ENCODE measurements at places on chromosomes 2 and 18. TPM values are rescaled to one million over a fixed set of nuclear protein-coding genes. Genes with fewer than 3 reads are reported as not detected.

DNA sequence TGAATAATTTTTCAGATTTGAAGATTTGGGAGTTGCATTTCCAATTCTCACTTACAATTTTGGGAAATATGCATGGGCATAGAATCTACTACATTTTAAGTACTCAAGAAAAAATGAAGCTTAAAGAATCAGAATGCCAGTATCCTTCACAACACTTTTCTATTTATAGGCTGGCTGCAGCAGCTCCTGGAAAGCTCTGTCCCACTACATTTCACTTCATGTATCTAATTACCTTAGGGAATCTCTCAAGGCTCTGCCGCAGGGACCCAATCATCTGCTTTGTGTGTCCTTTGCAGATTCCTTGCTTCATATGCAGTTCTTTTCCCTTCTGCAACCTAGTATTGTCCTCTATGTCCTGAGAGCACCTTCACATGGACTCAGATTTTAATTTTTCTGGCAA, 102.9 kb downstream of the NUP35 start:
- no peak for DNase-seq

- DNase-seq: no peak
These were observed 55.7 kb downstream of the GLI2 start for GRCh38 chr2:120791243-120791961.

DNA sequence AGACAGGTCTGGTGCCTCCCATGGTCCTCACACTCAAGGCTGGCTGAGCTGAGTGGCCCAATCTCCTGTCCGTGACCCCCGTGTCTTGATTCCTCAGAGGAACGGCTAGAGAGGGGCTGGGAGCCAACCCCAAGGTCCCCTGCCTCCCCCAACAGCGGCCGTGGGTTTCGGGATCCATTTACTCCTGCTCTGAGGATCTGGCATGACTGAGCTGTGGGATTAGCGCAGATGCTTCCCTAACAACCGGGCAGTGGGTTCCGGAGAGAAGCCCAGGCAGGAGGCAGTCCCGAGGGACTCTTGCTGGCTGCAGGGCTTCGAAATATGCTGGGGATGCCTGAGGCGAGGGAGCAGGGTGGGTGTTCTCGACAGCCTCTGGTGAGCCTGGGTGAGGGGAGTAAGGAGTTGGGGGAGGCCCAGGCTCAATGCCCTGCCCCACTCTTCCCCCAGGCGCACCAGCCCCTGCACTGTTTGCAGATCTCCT, 18.9 kb downstream of the GPR35 start:
- no peak for DNase-seq

GRCh38 chr2:48205137-48205798, 299.0 kb upstream of the FBXO11 start:
- DNase-seq: no peak

DNA sequence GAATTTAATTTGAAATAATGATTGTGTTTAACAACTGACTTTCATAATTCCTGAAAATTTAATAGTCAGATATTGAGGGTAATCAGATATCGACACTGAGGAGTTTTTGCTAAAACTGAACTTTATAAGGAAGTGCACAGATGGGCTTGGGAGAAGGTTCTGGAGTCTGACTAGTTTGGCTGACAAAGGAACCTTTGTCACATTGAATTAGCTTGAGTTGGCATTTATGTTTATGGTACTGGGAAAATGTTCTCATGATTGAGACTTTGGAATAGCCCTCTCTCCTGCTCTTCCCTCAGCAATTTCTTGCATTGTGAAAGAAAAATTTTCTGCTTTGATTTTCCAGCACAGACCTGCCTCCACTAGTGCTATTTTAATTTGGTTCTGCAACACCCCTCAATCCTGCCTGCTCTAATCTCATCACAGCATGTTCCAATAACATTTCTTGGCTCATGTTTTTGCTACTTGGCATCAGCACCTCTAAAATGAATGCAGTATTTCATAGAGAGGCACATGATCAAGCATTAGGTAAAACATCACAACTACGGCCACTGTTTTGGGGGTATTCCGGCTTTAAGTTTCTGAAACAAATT, 133.9 kb upstream of the FSHR start:
- no peak for DNase-seq

- peak; percentile 40 for DNase-seq
These were observed 762 bp upstream of the GAD1 start for GRCh38 chr2:170815746-170816503.

DNA sequence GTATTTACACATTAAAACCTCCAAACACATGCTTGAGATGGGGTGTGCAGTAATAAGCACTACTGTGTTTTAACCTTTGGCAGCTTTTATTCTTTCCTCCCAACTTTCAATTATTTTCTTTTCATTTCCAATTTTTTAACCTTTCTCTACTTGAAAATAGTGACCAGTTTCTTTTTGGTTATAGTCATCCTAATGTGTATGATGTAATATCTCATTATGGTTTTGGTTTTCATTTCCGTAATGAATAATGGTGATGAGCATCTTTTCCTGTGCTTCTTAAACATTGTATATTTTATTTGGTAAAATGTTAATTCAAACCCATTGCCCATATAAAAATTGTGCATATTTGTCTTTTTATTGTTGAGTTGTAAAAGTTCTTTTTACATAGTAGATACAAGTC, 103.5 kb downstream of the BMPR2 start:
- no peak for DNase-seq

GRCh38 chr2:234980451-234981187, 28.8 kb downstream of the SH3BP4 start:
- no peak for DNase-seq

- no peak for DNase-seq
These were observed 383.6 kb upstream of the SALL3 start for GRCh38 chr18:78595924-78596573.

DNA sequence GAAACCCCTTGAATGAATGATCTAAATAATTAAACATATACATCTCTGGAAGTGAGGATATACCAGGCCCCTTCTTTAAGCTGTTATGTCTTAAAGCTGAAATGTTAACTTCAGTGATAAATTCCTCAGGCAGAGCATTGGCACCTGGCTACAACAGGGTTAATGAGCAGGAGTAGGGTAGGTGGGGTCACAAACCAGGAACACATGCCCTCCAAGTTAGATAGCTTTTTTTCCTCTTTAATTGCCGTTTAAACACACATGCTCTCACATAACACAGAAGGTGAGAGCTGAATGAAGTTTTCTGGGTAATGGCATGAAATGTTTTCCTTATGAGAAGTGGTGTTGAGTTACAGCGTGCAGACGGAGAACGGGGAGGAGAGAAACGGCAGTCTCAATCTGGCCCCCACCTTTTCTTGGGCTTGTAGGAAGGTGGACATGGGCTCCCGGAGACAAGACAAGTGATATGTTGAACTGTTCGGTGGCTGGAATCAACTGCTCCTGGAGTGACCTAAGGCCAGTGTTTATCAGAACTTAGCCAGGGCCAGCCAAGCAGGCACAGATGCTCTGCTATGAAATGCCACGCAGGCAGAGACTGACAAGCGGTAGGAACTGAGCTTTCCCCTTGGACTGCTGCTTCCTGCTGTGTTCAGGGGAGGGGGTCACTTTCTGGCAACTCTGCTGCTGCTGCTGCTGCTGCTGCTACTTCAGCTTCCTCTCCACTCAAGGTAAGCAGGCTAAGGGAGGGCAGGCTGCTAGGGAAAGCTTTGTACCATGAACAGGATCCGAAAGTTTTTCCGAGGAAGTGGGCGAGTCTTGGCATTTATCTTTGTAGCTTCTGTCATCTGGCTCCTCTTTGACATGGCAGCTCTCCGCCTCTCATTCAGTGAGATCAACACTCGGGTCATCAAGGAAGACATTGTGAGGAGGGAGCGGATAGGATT, at the start of gene GALNT5:
Gene GALNT5, plus strand, starts transcription at position 394 of the 941 bp plus-strand sequence. Its CDS starts 378 bp downstream, at position 772.
- no peak for DNase-seq

DNA sequence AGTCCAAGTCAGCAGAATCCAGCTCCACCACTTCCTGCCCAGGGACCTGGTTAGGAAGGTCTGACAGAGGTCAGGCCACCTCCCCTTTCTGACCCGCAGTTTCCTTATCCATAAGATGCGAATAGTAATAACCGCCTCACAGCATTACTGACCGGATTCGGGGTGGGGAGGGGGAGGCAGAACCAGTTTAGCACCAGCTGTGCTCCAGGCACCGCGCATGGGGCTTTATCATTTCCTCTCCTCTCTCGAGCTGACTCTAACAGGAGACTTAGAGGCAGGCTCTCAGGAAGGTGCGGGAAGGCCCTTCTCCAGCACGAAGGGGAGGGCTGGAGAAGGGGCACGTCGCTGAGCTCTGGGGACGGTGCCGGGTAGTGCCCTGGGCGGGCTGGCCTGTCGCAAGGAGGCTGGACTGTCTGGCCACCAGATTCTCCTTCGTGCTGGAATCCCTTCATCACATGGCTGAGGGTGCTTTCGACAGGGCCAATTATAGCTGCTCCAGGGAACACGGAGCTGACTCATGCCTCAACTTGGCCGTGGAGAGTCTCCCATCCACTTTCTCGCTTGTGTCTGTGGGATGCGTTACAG, 5.7 kb downstream of the EHD3 start:
- DNase-seq: no peak

Gene FAHD2A
- total RNA-seq: 22.0 TPM

Gene EDAR
- 0.11 TPM for total RNA-seq

Gene ARHGEF4
- not detected for total RNA-seq

Gene OR6B2
- total RNA-seq: not detected

Measured in natural killer cell (primary cell).